Right lobe of liver (tissue), 6 donors: ENCODE measurements at places on chromosomes 7 and 10.

GRCh38 chr7:24732646-24733413 is 24.4 kb downstream of the GSDME start:
- DNase-seq = no peak

DNA sequence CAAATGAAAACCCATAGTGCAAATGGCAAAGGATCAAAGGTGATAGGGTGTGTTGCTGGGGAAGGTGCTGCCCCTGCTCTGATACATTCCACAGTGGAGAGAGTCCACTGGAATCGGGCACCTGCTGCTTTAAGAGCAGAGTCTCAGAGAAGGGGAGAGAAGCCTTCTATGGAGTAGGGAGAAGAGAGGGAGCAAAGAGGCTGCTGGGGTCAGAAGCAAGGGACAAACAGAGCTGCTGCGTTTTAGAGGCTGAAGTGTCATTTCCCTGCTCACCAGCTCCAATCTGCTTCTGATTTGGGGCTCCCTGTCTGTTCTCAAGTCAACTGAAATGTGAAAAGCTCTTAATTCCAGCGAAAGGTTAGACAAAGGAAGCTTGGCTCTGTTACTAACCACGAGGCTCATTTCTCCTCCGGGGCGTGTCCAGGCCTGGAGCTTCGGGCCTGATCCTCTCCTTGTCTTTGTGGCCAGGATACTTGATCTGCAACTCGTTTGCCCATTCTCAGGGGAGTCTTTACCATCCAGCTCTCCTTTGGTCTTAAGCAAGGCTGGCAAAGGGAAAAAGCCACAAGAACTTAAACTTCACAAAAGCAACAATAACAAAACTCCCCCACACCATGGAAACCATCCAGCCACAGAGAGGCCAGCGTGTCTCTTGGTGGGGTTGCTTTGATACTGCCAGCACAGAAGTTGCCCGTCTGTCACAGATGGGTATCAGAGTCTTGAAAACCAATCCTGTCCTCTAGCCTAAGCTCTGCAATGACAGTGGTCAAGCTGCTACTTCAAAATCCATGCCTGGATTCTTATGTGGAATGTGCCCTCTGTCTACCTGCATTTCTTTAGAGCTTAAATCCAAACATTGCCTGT is 692.6 kb downstream of the SUGCT start:
- DNase-seq = no peak

GRCh38 chr10:117610321-117610720 is 67.8 kb downstream of the EMX2 start:
- DNase-seq = no peak

DNA sequence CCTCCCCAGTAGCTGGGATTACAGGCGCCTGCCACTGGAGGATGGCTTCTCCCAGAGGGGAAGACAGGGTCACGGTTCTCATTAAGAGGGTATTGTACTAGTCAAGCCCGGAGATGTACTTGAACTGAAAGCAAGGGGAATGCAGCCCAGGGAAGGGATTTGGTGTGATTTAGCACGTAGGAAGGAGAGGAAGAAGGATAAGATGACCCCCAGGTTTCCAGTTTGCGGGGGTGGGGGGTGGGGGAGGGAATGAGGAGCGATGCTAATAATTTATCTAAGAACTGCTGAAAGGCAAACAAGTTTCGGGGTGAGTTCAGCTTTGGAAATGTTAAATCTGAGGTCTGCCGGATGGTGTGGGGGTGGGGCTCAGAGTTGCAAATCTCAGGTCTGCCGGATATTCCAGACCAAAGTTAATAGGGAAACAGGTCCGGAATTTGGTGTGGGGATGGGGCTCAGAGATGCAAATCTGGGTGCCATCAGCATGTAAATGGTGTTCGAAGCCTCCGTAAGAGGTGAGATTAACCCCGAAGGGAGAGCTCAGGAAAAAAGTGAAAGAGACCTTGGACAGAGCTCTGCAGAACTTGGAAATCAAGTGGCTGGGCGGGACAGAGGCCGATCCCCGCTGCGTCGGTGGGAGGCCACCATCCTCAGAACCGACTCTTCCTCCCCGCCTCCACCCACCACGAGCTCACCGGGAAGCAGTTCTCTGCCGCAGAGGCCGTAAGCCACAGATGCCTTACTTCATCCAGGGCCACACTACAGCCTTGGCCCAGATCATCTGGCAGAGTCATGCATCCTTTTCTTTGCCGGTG is 1.6 kb upstream of the SEPHS1 start:
- peak; percentile 67 for DNase-seq

DNA sequence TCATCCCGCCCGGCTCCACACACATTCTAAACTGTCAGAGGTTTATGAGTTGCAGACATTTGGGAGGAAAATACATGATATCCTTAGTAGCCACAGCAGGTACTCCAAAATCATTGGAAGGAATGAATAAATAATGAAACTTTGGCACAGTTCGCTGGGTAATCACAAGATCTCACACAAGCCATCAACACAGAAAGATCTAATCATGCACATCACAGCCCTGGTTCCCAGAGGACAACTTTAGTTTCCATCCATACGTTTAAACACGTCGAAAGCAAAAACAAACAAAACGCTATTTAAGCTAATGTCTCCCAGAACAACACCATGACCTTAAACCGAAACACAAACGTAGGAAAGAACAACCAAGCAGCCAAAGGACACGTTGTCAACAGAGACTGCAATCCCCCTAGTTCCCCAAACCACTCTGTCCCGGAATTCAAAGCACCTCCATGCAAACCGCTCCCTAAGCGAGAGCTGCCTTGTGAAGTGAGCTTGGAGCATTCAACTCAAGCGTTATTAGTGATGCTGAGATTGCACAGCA is 12.3 kb downstream of the SVIL start:
- DNase-seq = no peak

DNA sequence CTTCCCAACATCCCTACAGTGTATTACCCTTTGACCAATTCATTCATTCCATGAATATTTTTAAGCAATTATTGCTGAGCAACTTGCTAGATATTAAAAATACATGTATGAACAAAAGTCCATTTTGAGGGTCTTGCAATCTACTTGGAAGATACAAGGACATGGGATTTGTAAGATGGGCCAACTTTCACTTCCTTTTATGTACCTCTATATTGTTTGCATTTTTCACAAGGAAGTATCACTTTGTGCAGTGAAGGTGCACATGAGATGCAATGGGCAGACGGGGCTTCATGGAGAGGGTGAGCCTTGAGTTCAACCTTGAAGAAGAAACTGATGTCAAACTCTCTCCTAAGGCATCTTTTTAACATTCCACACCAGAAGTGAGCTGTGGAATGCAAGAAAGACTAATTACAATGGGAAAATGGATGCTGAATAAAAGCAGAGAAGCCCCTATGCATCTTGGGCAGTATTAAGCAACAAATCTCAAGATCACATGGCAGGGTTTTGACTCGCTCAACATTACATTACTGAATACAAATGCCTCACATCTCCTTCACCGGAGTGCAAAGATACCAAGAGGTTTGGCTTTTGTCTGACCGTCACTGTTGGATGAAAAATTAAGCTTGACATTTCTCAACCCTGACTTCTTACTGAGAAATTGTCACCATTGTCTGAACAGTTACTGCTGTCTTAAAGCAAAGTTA is 341.5 kb downstream of the ELMO1 start:
- DNase-seq = no peak
